ENCODE measurements at places on chromosomes 3 and 15.

DNA sequence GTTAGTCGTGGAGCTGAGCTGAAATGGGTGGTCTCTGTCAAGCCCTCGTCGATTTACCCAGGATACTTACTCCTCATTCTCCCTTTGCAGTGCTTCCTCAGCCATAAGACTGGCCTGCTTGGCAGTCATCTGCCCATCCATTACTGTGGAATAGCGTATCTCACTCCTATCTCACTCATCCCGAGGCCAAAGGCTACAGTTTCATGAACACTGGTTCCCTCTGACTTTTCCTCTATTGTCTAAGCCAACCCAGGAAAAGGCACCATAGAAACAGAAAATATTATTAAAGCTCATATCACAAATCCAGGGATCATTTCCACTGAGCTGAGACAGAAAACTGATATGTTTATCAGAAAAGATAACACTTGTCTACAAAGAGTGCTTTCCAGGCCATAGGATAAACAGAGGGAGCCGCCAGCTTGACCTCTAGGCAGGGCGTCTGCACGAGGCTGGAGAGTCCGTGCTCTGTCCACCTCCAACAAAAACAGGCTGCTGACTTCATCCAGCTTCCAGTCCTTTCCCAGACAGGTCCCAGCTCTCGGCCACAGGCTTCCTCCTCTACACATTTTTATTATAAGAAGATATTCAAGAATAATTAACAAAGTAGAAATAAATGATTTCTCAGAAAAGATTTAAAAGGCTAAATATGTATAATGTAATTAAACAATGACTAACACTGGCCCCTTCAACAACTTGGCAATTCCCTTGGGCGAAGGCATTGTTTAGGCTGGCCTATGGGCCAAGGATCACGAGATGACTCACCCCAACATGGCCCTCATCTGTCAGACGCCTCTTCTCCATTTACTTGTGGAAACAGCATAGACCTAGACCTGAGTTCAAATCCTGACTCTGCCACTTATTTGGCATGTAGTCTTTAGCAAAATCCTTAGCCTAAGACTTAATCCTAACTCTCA lies 27.4 kb upstream of the BOC start:
- DNase-seq = no peak

DNA sequence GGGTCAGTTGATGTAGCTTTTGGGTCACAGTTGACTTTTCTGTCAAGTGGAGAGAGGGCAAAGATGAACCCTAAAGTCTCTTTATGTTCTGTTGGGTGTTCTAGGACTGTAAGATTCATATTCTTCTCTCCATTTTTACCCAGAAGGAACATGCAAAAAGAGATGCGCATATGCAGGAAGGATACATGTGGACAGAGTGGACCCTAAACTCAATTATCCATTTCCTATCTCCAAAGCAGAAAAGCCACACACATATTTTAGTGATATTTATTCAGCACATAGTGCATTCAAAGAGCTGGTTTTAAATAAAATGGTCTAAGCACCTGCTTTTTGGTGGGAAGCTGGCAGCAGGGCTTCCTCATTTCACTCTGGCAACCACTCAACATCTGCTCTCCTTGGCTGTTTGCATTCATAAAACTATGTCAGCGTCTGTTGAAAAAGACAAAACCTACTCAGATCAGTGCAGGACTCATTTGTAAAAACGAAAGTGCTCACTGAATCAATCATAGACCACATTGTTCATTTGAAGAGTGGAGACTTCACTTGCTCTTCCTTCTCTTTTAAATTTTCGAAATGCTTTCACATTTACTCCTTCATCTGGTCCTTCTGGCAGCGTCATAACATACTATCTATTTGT lies 96.6 kb downstream of the SEMA6D start:
- DNase-seq = no peak

DNA sequence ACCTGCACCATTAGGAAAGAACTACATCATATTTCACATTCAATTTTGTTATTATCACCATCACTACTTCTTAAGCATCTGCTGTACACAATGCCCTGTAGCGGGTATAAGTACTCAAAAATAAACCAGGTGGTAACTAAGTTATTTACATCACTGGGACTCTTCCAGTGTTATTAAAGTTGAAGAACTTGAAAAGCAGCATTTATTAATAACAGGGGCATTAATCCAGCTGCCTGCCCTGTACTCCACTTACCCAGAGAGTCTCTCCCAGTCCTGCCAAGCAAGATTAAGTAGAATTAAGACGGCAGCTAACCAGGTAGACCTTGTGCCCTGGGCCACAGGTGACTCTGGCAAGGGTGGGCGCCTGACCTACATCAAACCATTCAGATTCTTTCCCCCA lies 65.2 kb downstream of the FHIT start:
- DNase-seq = no peak

GRCh38 chr3:134754768-134755559 lies 40.1 kb upstream of the EPHB1 start:
- no peak for DNase-seq

DNA sequence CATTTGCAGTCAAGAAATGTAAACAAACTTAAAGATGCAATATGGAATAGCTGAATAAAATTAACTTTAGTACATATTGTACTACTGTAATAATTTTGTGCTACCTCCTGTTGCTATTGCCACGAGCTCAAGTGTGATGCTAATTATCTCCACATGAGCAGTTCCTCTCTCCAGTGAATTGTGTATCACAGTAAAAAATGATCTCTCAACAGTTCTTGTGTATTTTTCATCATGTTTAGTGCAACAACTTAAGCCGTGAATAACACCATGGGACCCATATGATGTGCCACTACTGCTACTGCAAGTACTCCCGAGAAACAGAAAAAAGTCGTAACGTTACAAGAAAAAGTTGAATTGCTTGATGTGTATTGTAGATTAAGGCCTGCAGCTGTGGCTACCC lies 12.4 kb downstream of the RIOX2 start:
- no peak for DNase-seq

DNA sequence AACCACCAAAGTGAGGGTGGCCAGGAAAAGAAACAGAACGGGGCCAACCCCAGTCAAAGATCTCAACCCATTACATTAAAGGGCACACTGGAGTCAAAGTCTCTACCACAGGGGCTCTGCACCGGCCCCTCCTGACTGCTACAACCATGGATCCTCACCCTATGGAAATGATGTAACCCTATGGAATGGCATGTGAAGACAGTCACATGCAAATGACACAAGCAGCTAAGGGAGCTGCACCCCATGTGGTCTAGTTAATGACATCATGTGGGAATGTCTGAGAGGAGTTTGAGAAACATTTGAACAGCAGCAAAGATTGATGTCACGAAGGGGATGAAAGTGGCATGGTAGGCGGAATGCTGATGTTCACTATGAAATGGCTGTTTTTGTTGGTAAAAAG lies 298.2 kb upstream of the SLCO3A1 start:
- DNase-seq = no peak

DNA sequence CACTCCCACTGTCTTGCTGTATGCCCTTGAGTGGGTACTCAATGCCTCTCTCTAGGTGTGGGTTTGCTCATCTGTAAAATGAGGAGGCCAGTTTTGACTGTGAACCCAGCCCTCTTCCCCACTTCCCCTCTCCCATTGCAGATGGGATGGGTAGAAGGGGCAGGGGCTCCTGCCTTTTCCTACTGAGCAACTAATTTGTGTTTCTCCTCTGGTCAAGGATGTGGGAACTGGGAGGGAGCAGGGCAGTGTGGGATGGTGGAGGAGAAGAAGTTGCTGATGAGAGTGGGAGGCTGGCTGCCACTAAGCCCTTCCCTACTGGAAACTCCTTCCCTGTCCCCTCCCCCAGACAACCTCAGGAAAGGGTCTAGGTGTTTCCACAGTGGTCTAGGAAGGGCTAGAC lies 20.1 kb upstream of the ANKDD1A start:
- no peak for DNase-seq

DNA sequence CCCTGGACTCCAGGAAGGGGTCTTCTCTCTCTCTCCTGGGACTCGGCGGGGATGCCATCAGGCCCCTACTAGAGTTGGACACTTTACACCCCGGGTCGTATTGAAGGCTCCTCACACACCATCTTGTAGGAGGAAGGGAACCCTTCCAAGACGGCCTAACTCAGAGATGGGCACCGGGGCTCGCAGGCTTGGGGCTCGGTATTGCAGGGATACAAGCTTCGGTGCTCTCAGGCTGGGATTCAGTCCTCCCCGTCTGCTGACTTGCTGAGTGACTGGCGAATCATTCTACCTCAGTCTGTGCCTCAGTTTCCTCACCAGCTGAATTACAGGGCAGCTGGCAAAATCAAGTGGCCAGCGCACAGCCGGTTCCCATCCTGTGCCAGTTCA lies 419 bp upstream of the CALML4 start:
- DNase-seq = no peak
